Hindlimb muscle (tissue), 1 donor: ENCODE measurements at places on chromosomes 2 and 18. TPM values are rescaled to one million over a fixed set of nuclear protein-coding genes. Genes with fewer than 3 reads are reported as not detected.

IL37 gene
- not detected for polyA plus RNA-seq

DNA sequence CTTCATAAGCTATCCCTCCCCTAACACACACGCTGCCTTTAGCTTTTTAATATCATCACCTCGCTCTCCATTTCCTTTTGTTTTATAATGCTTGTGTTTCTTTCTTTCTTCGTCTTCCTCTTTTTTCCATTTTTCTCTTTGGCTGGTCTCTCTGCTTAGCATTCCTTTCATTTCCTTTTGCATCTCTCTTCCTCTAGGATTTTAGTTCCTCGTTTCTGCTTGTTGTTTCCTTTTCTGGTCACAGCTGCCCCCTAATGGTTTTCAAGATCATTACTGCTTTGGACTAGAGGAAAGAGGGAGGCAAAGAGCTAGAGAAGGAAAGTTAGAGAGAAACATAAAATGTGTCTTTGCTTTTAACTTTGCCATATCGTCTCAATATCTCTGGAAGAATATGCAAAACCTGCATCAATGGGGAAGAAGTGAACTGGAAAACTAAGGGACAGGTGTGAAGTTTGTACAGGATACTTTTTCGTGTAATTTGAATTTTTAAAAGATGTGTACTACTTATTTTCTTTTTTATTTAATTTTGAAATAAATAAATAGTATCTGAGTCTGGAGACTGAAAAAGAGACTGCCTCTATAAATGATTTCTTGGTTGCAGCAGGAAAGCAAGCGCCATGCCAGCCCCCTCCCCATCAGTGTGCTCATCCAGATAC, 6.3 kb upstream of the NRP2 start:
- DNase-seq = peak; percentile 77

GRCh38 chr18:46899274-46899948, 17.9 kb downstream of the PIAS2 start:
- no peak for DNase-seq

- peak; percentile 78 for DNase-seq
Observed at GRCh38 chr18:12236934-12237832, 17.0 kb upstream of the CIDEA start.

GRCh38 chr2:30716123-30716900, 90.9 kb downstream of the CAPN13 start:
- no peak for DNase-seq

PSMA8 gene
- not detected for polyA plus RNA-seq

GRCh38 chr2:66434679-66435548, at the start of gene MEIS1:
Gene MEIS1, plus strand, starts transcription at chr2:66435125. Its CDS starts 732 bp downstream, at chr2:66435857.
- peak; percentile 94 for DNase-seq

DNA sequence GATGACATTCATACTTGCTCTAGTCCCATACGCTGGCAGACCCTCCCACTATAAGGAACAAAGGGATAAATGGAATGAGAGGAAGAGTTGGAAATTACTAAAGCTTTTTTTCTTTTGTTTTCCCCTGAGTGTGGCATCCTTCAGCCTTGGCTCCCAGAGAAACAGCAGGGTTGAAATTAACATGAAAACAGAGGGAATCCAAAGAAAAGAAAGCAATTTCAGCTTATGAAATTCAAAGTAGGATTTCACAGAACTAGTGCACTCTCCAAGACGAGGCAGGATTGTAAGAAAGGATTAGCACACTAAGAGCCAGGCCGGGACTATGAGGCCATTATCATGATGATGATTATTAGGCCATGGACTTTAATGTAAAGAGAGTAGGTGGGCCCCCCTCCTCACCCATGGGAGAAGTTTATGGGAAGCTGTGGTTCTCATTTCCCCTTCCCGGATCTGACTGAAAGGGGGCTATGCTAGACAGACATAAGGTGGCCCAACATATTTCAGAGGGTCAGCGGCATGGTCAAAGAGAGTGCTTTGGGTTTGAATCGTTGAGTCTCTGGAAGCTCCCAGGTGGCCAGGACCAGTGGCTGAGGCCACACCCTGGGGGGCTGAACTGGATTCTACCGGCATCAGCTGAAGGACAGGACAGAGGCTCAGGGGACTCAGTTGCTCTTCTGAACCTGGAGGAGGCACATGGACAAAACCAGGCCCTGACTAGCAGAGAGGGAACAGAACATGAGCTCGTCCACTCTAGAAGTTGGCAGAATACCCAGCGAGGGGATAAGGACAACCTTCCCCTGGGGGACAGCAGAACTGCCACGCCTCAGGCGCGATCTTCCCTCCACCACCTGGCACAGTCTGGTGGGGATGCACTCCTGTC, 100.1 kb upstream of the ARL4C start:
- DNase-seq = no peak

OSBPL1A gene
- 53.9 TPM for polyA plus RNA-seq

DCDC2C gene
- 0.46 TPM for polyA plus RNA-seq

ANKRD30B gene
- polyA plus RNA-seq = not detected

DNA sequence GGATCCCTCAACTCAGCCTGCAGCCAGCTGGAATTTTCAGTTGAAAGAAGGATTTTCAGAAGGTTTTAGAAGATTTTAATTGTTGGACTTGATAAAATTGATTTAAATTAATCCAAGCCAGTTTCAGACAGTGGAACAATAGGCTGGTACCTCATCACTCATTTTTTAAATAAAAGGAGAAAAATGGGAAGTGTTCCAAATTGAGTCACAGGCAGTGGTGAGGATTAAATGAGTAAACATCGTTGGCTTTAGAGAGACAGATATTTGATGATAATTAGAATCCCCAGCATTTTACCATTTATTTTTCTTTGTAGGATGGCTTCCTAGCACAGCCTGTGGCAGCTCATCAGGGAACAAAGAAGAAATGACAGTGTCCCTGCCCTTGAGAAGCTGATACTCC, 7.4 kb downstream of the CXCR4 start:
- DNase-seq = no peak

DNA sequence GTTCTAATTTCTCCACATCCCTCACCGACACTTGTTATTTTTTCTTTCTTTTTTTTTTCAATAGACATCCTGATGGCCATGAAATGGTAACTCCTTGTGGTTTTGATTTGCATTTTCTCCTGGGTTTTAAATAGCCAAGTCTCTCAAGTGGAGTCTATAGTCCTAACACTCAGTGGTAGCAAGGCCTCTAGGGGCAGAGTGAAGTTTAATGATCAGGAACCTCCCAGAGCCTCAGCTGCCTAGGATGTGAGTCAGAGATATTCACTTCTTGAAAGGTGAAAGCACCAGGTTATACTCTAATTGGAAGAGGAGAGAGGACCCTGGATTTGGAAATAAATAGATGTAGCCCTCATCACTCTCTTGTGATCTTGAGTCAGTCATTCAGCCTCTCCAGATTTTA, 62.7 kb upstream of the CAPN13 start:
- no peak for DNase-seq

EEF1B2 gene
- polyA plus RNA-seq = 850 TPM

DNA sequence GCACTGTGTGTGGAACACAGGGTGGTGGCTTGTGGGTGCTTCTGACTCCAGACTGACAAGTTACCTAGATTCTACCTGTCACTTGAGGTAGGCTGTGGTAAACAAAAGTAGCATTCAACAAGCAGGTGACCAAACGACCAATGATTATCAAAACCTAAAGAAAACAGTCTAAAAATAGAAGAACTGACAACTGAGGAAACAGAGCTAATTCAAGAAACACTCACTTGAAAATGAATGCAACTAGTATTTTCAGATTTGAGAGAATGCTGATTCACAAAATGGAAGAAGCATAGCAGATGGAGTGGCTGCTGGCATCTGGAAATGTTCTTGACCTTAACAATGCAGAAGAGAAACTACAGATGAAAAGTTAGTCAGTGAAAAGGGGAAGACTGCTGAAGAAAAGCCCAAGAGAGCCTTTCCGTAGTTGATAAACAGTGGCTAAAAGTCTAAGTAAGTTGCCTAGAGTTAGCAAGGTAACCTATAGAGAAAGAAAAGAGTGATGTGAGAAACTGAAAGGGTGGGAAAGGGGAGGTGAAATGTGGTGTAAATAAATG, 170.4 kb downstream of the NCK2 start:
- no peak for DNase-seq

- no peak for DNase-seq
Observed at GRCh38 chr2:202508686-202509085, 126.1 kb upstream of the FAM117B start.

DNA sequence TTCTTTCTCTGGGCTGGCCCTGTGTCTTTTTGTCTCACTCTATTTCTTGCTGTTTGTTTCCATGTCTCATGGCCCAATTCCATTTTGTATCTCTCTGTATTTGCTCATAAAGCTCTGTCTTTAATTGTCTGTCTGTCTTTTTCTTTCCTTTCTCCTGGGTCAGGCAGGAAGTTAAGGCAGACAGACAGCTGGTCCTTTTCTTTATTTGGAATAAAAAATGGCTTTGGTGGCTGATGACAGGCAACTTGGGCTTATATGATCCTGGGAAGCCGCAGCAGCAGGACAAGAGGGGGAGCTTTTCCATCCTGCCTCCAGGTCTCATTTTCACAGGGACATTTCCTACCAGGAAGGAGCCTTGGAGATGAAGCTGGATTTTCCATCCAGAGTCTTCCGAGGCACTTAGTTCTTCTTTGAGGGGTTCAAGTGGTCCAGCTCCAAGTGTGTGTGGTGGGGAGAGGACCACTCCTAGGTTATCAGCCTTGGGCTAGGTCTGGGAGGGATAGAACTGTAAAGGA, 138.7 kb downstream of the TDRD15 start:
- no peak for DNase-seq
